ENCODE measurements at places on chromosomes 16 and 17. TPM values are rescaled to one million over a fixed set of nuclear protein-coding genes. Genes with fewer than 3 reads are reported as not detected.

MYH3 gene
- polyA plus RNA-seq, result 2.1 TPM

GRAPL gene
- polyA plus RNA-seq, result 7.0 TPM

NAA38 gene
- polyA plus RNA-seq, result 61.2 TPM

KCNJ18 gene
- not detected for polyA plus RNA-seq

SLX4 gene
- 4.1 TPM for polyA plus RNA-seq

CSH1 gene
- 2.7 TPM for polyA plus RNA-seq

MYH8 gene
- polyA plus RNA-seq, result 0.70 TPM

OMG gene
- 0.26 TPM for polyA plus RNA-seq

TEX14 gene
- 0.27 TPM for polyA plus RNA-seq

All from left renal pelvis (tissue), 4 donors.